ENCODE measurements at places on chromosomes 7 and 10. TPM values are rescaled to one million over a fixed set of nuclear protein-coding genes. Genes with fewer than 3 reads are reported as not detected.

- DNase-seq: no peak
- no peaks in the 10 kb centered on the region for H3K36me3 ChIP-seq
- peak overlapping the region; percentile 39 for H3K4me3 ChIP-seq
- H3K27ac ChIP-seq: no peak overlapping the region
- peaks cover 25% of the 10 kb centered on the region for H3K4me1 ChIP-seq
- H3K27me3 ChIP-seq: peaks cover 93% of the 10 kb centered on the region
Observed at GRCh38 chr10:100736809-100737354, 8.5 kb upstream of the PAX2 start.

DNA sequence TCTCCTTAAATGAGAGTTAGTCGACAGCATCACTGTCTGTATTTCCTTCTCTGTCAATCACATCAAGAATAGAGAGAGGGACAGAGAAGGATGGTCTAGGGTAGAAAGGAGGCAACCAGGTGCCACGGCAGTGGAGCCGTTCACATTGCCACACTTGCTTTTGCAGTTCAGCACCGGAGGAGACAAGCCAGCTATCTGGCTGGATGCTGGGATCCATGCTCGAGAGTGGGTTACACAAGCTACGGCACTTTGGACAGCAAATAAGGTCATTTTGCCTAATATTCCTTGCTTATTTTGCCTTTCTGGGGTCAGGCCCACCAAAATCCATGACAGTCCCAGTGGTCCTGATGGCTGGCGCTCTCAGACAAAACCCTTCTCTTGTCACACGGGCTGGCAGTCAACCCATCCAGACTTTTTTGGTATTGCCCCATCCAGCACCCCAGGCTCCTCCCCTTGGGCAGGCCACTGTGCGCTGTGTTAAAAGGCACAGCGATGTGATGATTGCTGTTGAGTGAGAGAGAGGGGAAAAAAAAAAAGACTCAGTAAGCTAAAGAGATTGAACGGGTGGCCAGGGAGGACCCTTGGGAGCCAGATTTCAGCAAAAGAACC lies 8.4 kb downstream of the CPA2 start:
- no peaks in the 10 kb centered on the region for H3K36me3 ChIP-seq
- H3K27ac ChIP-seq: no peak overlapping the region
- no peak for DNase-seq
- peaks cover 13% of the 10 kb centered on the region for H3K4me1 ChIP-seq

DNA sequence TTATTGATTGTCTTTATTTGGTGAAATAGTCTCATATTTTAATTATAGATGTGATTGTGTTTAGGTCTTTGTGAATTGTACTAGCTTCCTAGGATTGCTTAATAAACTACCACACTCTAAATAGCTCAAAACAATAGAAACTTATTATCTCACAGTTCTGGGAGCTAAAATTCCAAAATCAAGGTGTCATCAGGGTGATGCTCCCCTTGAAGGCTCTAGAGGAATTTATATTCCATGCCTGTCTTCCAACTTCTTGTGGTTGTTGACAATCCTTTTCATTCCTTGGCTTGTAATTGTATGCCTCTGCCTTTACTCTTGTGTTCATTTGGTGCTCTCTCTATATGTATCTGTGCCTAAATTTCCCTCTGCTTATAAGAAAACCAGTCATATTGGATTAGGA lies 155.3 kb upstream of the AKR1E2 start:
- H3K4me3 ChIP-seq: no peak overlapping the region
- no peak overlapping the region for H3K27ac ChIP-seq
- H3K4me1 ChIP-seq: no peaks in the 10 kb centered on the region
- no peaks in the 10 kb centered on the region for H3K36me3 ChIP-seq
- no peak for DNase-seq

Gene TDRD1
- total RNA-seq: 0.04 TPM

Gene LHFPL3
- total RNA-seq: not detected

Gene LRRN3
- 262 TPM for total RNA-seq

DNA sequence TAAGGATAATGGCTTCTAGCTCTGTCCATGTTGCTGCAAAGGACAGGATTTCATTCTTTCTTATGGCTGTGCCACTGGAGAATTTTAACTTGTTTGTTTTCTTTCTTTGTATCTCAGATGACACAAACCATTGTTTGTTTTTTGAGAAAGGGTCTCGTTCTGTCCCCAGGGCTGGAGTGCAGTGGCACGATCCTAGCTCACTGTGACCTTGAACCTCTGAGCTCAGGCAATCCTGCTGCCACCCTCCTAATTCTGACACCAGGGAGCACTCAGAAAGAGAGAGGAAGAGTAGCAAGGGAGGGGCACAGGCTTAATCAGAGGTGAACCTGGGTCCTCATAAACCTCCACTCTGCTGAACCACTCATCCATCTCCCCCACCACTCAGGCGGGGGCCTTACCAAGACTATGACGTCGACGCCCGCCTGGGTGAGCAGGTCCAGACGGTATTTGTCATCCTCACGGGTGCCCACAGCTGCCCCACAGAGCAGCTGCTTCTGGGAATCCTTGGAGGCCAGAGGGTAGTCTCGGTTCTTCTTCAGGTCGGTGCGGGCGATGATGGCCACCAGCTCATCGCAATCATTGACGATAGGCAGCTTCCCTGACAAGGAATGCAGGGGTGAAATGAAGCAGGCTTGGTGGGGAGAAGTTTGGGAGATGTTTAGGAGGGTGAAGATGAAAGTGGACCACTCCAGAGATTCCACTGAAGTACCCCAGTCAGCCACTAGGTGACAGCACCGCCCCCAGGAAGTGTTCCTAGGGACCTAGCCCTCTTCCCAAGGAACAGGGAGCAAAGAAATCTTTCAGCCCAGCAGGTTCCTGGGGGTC lies 11.6 kb downstream of the IMPDH1 start:
- peaks cover 33% of the 10 kb centered on the region for H3K36me3 ChIP-seq
- peaks cover 4% of the 10 kb centered on the region for H3K4me1 ChIP-seq
- DNase-seq: peak; percentile 37
- H3K27me3 ChIP-seq: no peaks in the 10 kb centered on the region
- no peak overlapping the region for H3K4me3 ChIP-seq

GRCh38 chr7:110058401-110058800 lies 1032.5 kb upstream of the LRRN3 start:
- no peaks in the 10 kb centered on the region for H3K4me1 ChIP-seq
- no peaks in the 10 kb centered on the region for H3K36me3 ChIP-seq
- H3K27ac ChIP-seq: no peak overlapping the region
- H3K27me3 ChIP-seq: no peaks in the 10 kb centered on the region
- DNase-seq: no peak

Gene NUTM2E
- total RNA-seq: 0.92 TPM

DNA sequence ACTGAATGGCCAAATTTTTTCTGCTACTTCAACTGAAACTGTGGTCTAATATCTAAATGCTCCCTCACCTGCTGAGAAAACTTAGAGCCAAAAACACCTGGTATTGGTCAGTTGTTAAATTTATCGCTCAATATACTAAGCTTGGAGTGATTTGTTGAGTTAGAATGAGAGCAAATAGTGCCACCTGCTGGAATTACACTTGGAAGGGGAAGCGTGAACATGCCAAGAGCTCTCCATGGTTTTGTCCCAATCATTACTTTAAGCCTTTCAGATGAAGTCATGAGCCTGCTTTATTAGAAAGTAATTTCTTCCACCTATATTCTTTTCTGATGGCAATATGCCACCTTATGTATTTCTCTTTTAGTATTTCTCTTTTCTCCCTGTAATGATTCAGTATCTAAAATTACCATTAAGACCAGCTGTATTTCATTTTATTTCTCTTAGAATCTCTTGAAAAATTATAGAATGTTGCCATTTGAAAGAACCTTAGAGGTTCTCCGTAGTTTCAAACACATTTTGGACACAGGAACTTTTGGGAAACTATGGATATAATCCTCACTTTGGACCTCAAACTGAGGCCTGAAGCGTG lies 447.8 kb upstream of the C7orf33 start:
- no peaks in the 10 kb centered on the region for H3K4me1 ChIP-seq
- H3K36me3 ChIP-seq: no peaks in the 10 kb centered on the region
- no peak overlapping the region for H3K4me3 ChIP-seq
- DNase-seq: peak; percentile 29
- no peak overlapping the region for H3K27ac ChIP-seq

DNA sequence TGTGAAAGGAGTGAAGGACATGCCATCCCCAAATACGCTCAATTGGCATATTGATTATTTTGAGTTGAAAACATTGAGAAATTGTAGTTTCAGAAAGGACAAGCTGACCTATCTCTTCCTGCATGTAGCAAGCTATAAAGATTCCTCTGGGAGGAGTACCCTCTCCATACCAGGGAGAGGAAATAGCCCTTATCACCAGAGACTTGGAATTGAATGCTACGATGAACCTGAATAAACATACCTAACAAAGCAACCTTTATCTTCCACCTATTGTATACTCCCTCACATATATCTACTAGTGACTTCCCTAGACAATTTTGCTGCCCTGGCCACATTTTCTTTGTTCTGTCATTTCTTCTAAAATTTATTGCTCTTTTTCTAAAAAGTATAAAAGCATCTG lies 150.2 kb upstream of the EEPD1 start:
- no peak for DNase-seq
- H3K4me1 ChIP-seq: no peaks in the 10 kb centered on the region
- H3K4me3 ChIP-seq: no peak overlapping the region
- H3K27ac ChIP-seq: no peak overlapping the region
- H3K27me3 ChIP-seq: peaks cover 9% of the 10 kb centered on the region

DNA sequence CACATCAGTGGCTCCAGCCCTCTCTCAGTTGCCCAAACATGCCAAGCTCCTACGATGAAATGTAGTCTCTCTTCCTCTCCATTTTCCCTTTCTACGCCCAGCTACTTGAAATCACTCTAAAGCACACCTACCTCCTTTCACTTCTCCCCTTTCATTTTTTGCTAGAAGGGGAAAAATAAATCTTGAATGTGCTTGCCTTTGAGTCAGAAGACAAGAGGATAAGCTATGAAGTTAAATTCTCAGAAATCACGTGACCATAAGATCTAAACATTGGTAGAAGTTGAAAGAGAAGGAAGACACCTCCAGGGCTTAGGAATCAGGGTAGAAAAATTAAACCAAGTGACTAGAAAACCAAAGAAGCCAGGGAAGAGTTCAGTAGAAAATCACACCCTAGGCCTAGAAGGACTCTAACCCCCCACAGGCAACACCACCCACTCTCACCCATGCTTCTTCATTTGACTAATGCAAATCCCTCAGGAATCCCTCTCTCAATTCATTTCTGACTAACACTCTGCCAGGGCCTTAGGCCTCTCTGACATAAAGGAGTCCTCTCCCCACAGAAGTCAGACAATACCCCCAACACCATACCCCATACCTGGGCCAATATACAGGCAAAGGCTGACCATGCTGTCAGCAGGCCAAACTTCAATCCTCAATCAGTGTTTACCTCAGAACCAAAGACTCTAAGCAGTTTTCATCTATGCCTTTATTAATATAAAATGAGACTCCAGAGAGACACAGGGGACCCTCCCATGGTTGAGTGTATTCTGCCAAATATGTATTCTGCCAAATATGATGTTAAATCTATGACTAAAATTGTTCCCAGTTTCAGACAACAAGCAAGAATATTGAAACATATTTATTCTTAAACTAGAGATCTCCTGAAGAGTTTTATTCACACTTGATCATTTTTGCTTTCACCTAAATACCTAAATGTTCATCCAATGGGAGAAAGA lies 84.8 kb downstream of the ELMO1 start:
- peaks cover 70% of the 10 kb centered on the region for H3K4me1 ChIP-seq
- peaks cover 29% of the 10 kb centered on the region for H3K36me3 ChIP-seq
- no peaks in the 10 kb centered on the region for H3K27me3 ChIP-seq
- no peak for DNase-seq

Gene CAMK1D
- total RNA-seq: 15.5 TPM

Gene CEP55
- 77.5 TPM for total RNA-seq

DNA sequence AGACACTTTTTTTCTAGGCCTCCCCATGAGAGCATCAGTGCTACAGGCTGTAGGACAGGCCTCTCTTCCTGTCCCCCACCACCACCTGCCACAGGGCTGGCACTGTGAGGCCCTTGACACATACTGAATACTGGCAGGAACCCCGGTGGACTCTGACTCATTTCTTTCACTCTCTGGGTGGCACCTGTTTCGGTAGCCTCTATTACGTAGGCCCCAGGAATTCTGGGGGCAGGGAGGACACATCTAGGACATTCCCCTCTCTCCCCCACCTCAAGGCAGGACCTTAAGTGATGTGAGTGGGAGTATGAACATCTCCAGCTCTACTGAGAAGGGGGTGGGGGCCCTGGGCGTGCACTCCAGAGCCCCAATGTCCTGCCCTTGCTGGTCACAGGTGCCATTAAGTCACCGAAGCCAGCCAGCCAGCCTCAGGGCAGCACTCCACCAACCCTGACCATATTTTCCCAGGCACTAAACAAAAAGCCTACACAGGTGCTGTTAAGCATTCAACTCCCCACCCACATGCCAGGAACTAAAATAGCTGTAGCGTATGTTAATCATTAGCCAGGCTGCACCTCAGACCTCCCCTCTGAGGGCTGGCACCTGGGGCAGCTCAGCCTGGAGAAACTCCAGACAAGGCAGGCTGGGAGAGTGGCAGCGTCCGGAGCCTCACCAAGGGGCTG lies 8.9 kb downstream of the ANXA11 start:
- peak overlapping the region; percentile 82 for H3K27ac ChIP-seq
- peaks cover 71% of the 10 kb centered on the region for H3K4me1 ChIP-seq
- DNase-seq: peak; percentile 60
- no peaks in the 10 kb centered on the region for H3K27me3 ChIP-seq
- peaks cover 48% of the 10 kb centered on the region for H3K36me3 ChIP-seq

- no peak for DNase-seq
- peaks cover 9% of the 10 kb centered on the region for H3K4me1 ChIP-seq
- H3K4me3 ChIP-seq: no peak overlapping the region
- no peaks in the 10 kb centered on the region for H3K36me3 ChIP-seq
Observed at GRCh38 chr10:15367296-15368085, 3.6 kb downstream of the FAM171A1 start.

All from activated CD4-positive, alpha-beta T cell treated with anti-CD3 and anti-CD28 coated beads, Interleukin-2, amount 10 ng/mL, durations not matched to agents 7 days and 5 days (primary cell).